ENCODE measurements at places on chromosomes 7 and 10. TPM values are rescaled to one million over a fixed set of nuclear protein-coding genes. Genes with fewer than 3 reads are reported as not detected.

Gene MAT1A
- not detected for total RNA-seq

Gene PVRIG
- total RNA-seq, result not detected

GRCh38 chr10:75410132-75411005 is 8.8 kb upstream of the ZNF503 start:
- no peak for DNase-seq

GRCh38 chr7:114540291-114540690 is 125.7 kb downstream of the FOXP2 start:
- DNase-seq, result no peak

- no peak for DNase-seq
Measured at GRCh38 chr7:155807065-155807671, 5.1 kb downstream of the SHH start.

- peak; percentile 51 for DNase-seq
Measured at GRCh38 chr10:27446091-27446918, 57.8 kb upstream of the RAB18 start.

DNA sequence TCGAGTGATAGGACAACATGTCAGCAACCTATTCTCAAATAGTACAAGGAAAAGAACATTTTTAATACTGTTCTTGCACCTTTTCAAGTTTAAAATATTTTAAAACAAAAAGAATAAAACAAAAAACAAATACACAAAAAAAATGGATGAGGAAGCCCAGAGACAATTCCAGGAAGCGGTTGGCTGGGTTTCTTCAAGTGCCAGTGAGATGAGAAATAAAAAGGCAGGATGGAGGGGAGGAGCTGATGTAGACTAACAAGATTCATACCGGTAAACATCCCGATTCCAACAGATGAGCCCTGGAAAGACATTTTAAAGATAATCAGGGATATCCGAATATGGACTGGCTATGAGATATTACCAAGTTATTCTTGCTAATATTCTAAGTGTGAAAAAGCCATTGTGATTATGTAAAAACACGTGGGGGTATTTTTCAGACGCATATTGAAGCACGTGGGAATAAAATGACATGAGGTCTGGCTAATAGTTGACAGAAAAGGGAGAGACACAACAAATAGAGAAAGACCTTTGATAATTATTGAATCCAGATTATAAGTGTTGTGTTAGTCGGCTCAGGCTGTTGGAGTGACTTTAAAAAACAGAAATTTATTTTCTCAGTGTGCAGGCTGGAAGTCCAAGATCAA is 101.3 kb upstream of the LRRC4 start:
- DNase-seq, result no peak

DNA sequence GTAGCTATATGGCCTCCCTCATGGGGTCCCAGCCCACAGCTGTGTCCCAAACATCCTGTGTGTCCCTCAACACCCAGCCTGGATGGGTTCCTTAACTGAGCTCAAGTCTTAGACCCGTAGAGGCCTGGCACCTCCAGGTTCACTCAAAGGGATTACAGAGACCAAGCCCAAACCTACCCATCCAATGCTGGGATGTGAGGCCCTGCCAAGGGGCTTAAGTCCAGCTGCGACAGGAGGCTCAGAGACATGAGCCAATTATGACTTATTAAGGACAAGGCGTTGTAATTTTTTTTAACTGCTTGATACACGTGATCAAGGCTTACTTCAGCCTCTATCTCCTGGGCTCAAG is 105.6 kb upstream of the RET start:
- DNase-seq, result no peak

DNA sequence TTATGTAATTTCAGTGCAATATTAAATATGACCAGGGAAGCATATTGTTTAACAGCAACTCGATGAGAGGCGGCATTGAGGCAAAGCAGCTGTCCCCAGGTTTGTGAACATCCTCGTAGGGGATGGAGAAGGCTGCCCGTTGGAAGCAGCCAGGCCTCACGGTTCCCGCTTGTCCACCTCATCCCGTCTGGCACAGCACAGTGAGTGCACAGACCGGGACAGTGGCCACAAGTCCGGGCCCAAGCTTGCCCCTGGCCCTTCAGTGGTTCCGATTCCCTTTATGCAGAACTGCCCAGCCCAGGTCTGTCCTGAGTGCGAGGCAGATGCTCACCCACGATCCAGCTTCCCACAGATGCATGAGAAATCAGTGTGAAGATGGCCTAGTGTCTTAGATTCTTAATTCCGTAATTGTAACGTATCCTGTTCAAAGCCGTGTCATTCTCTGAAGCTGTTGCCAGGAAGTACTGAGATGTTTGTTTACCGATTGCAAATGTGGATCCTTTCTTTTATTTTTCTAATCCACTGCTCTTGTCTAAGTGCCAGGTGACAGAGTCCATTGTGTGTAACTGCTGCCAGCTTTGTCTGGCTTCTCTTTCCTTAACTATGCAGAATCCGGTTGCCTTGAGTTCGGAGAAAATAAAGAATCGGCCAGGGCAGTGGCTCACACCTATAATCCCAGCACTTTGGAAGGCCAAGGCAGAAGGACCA is 35.5 kb downstream of the PFKP start:
- peak; percentile 28 for DNase-seq

- DNase-seq, result no peak
Measured at GRCh38 chr7:25122373-25122772, 2.7 kb downstream of the CYCS start.

- no peak for DNase-seq
Measured at GRCh38 chr7:68180761-68181160, 1184.1 kb downstream of the TYW1 start.

DNA sequence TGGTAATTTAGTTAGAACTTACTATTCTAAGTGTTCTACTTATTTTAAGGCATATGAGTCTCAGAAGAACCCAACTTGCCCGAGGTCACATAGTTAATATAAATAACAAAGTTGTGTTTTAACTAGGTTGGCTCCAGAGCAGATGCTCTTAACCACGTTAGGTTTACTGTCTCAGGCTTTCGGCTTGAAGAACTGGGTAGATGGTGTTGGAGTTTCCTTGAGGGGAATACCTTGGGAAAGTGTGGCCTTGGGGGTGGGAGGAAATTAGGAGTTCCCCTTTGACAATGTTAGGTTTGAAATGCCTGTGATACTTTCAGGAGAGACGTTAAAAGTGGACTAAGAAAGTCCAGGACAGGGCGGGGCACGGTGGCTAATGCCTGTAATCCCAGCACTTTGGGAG is 9.6 kb downstream of the ZNF398 start:
- DNase-seq, result no peak

Data from PC-3 (cell line).